ENCODE measurements at places on chromosomes 5 and 9.

- no peak for DNase-seq
Observed at GRCh38 chr5:126052120-126052519, 371.1 kb upstream of the GRAMD2B start.

DNA sequence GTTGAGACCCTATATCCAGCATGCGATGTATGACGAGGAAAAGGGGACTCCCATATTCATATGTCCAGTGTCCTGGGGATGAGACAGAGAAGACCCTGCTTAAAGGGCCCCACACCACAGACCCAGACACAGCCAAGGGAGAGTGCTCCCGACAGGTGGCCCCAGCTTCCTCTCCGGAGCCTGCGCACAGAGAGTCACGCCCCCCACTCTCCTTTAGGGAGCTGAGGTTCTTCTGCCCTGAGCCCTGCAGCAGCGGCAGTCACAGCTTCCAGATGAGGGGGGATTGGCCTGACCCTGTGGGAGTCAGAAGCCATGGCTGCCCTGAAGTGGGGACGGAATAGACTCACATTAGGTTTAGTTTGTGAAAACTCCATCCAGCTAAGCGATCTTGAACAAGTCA, 17.1 kb downstream of the BTNL3 start:
- DNase-seq: no peak

DNA sequence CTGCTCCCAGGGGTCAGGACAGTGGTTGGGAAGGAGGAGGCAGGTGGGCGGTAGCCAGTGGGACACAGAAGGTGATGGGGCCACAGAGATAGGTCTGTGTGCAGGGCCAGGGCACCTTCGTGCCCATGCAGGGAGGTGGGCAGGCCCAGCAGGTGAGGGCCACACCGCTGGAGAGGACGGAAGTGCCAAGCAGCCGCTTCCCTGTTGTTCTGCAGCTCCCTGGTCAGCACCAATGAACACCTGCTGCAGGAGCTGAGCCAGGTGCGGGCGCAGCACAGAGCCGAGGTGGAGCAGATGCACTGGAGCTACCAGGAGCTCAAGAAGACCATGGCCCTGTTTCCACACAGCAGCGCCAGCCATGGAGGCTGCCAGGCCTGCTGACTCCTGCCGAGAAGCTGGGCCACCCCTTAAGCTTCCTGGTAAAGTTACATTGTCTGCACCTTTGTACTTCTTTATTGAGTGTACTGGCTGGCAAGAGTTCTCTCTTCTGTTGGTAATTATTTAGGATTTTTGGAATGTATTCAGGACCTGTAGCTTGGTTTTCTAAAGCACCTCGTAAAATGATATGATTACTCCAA, 40.3 kb downstream of the TPPP start:
- no peak for DNase-seq

- DNase-seq: no peak
Observed at GRCh38 chr5:143235423-143235822, 168.1 kb downstream of the NR3C1 start.

- no peak for DNase-seq
Observed at GRCh38 chr5:156326718-156327259, at the start of gene SGCD. SGCD (plus strand) TSS chr5:156327164.
